ENCODE measurements at places on chromosomes 5 and 9.

DNA sequence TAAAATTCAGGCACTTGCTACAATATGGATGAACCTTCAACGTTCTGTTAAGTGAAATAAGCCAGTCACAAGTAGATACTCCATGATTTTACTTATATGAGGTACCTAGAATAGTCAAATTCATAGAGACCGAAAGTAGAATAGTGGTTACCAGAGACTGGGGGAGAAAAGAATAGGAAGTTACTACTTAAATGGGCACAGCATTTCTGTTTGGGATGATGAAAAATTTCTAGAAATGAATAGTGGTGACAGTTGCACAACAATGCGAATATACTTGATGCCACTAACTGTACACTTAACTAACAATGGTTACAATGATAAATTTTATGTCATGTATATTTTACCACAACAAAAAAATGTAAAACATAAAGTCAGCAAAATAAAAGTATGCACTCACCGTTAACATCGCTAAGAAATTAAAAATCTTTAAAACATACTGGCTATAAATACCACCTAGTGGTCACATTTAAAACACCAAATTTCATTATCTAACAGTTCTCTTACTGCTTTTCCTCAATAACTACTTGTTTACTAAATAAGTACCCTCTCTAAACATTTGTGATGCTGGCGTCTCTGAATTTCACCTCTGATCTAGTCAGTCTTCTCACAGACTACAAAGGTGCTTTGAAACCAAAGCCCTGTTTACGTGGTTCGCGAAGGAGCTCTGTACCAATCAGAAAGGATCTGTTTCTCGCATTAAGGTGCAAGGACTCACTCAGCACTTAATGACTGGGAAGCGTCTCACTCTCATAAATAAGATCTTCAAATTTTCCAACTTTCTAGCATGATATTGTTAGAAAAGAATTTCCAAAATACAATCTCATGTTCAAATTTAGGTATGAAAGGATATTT, 22.7 kb downstream of the KIF3A start:
- DNase-seq: no peak

GRCh38 chr9:97398999-97399758, 12.7 kb upstream of the TDRD7 start:
- DNase-seq: peak; percentile 57

DNA sequence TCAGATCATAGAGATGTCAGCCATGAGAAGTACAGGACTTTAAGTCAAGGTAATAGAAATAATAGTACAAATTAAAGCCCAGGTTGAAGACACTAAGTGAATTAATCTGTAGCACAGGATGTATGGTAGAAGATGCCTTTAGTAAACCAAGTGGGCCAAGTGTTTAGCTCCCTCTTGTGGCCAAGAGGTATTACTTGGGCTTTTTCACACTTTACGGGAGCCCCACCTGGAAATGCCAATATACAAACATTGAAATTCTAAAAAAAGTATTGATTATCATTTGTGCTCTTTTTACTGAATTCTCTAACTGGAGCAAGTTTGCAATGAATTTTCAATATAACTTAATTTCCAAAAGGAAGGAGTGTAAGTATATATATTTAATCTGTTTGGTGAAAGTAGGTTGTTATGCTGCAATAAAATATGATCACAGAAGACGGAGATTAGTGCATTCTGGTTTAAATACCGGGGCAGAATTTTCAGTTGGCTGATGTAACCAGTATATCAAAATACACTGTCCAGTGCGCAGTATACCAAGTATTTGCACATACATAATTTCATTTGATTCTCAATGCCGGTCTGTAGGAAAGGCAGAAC, 84.7 kb downstream of the PARP8 start:
- DNase-seq: no peak

GRCh38 chr9:89528131-89528530, 30.2 kb upstream of the SEMA4D start:
- DNase-seq: no peak

- no peak for DNase-seq
Observed at GRCh38 chr5:60494144-60494543, 205.8 kb downstream of the DEPDC1B start.

DNA sequence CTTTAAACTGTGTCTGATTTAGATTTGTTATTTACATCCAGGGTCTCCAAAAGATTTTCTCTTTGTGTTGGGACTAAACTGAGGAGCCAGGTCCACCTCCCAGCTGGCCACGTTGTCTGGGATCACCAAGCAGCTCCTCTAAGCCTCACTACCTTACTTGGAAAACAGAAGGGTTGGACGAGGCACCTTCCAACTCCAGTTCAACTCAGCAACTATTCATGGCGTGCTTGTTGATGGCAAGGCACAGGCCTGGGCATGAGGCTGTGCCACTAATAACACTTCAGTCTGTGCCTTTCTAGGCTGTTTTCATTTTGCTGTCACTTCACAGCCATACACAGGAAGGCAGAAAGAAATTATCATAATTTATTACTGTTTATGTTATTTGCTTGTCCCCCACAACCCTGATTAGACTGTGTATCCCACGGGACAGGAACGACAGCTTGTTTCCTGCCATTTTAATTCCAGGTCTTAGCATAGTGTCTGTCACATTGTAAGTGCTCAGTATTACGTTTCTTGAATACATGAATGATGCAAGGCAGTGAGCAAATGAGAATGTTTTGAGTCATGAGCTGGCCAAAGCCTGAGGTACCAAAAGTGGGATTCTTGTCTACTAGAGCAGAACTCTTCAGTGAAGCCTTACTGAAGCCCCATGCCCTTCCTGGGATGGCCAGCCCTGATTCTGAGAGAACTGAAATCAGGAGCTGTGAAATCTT, 125.8 kb downstream of the GALNT10 start:
- no peak for DNase-seq

GRCh38 chr5:135694906-135695305, 116.1 kb upstream of the CXCL14 start:
- no peak for DNase-seq

DNA sequence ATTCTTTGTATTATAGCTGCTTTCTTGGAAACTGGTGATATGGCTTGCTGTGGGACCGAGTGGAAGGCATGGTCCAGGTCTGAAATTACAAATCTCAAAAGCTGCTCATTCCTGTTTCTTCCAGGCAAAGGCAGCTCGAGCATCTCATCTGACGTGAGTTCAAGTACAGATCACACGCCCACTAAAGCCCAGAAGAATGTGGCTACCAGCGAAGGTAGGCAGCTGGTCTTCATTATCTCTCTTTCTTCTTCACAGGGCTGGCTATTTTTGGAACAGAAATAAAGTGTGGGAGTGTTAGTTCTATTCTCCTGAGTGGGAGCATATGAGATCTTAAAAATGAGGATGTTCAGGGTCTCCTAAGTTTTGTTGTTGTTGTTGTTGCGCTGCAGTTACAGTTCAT, 115.9 kb downstream of the FBXL7 start:
- no peak for DNase-seq

DNA sequence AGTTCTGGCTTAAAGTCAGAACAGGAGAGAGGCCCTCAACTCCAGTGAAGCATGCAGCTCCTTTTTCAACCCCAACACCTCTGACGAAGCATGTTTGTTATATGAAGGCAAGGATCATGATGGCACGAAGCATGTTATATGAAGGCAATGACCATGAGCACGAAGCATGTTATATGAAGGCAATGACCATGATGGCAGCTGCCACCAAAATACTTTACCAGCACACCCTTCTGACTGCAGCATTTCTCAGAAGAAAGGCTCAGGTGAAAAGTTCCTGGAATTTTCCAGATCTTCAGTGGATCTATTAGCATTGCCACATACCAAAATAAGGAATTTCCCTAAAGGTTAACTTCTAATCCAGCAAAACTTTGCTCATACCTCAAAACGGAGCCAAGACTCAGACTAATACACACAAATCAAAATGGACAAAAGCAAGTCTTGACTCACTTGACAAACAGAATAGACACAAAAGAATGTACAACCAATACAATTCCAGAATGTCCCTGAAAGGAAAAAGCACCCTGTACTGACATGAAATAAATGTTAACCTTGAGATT, 217.4 kb downstream of the FANCC start:
- no peak for DNase-seq

GRCh38 chr5:171330021-171330420, 21.0 kb downstream of the TLX3 start:
- no peak for DNase-seq

GRCh38 chr5:94266170-94266569, 352.2 kb downstream of the KIAA0825 start:
- DNase-seq: no peak

GRCh38 chr9:133487331-133487725, 8.4 kb upstream of the SLC2A6 start:
- DNase-seq: no peak

DNA sequence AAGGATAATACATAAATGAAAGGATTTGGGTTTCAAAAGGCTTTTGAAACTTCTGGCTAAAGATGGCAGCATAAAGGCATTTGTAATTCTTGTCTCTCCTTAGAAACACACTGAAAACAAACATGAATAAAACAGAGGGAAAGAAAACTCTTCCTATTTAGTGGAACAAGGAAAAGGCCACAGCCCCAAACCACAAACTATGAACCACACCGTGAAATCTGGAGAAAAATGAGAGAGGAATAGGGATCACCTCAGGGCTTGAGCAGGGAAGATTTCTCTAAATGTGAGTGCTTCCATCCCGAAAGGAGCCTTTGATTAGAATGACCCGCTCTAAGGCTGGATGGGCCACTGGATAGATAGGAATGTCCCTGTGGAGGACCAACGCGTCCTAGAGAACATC, 119.6 kb downstream of the SEC61B start:
- DNase-seq: no peak

GRCh38 chr5:116507051-116507537, 67.5 kb downstream of the SEMA6A start:
- DNase-seq: no peak

DNA sequence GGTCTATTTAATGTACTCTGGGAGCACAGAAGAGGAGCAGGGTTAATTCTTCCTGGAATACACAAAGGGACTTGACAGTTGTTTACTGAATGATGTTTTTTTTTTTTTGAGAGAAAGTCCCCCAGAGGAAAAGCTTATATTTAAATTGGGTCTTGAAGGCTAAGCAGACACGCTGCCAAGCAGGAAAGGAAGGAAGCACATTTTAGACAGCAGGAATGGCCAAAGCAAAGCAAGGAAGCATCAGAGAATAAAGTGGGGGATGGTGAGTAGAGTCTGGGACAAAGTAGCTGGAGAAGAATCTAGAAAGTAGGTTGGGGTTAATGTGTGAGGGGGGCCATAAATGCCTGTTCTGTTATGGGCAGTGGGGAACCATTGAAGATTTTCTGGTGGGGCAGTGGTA, 21.5 kb downstream of the ZNF346 start:
- no peak for DNase-seq

DNA sequence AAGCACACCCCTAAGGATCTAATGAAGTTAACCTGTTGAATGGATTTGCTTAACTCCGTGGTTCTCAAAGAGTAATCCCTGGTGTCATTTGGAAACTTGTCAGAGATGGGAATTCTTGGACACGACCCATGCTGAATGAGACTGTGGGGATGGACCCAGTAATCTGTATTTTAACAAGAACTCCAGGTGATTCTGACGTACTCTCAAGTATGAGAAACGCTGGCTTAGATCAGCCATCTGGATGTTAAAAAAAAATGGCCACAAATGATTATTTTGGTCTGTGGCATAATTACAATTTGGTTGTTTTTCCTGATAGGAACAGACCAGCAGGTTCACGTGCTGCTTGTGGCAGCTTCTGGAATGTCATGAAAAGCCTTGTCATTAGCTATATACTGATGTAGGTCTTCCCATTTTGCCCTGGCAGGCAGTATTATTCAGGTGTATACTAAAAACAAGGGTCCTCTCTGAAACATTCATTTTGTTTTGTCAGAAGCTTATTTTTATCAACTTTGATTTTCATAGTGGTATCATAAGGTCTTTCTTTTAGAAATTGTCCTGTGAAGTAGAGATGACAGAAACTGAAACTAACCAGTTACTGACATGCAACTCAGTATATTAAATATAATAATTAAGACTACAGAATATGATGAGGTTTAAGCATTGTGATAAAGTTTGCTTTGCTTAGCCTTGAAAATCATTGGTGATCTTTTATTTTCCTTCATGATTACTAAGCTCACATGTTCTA, 15.4 kb downstream of the CPEB4 start:
- DNase-seq: no peak

GRCh38 chr5:169904508-169904907, 75.8 kb downstream of the INSYN2B start:
- no peak for DNase-seq

DNA sequence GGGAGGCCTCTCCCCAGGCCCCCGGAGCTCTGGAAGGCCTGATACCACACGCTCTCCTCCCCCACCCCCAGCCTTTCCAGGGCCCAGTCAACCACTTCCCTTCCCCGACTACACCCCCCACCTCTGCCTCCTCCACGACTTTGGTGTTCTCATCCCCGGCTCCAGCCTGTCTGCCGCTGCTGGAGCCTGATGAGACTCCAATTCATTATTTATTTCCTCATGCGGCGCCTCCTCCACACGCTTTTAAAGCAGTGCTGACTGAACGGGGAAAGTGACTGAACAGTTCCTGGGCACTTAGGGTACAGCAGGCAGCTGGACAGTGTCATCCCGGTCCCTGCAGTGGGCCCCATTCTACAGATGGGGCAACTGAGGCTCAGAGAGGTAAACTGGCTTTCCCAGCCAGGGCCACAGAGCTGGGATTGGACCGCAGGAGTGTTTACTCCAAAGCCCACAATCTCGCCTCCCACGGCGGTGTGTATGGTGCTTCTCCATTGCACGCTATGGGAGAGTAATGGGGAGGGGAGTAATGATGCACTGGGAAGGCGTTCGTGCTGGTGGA, 15.9 kb upstream of the RPL26L1 start:
- DNase-seq: no peak

- no peak for DNase-seq
Observed at GRCh38 chr5:36373527-36374086, 71.9 kb upstream of the RANBP3L start.

GRCh38 chr9:136264031-136264430, 18.4 kb upstream of the QSOX2 start:
- DNase-seq: no peak

DNA sequence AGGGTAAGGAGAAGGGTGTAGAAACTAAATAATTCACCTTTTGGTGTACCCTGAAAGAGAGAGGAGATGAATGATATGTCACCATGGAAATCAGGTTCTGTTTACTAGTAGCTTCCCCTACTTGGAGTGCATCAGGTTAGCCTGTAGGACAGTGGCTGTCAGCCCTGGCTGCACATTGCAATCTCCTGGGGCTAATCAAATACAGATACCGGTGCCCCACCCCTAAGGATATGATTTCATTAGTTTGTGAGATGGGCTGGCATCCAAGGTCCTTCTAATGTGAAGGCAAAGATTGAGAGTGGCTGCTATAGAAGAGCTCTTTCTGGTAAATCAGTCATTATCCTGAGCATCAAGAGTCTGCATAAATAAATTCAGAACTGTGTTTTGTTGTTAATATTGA, 47.2 kb downstream of the INSYN2B start:
- no peak for DNase-seq

DNA sequence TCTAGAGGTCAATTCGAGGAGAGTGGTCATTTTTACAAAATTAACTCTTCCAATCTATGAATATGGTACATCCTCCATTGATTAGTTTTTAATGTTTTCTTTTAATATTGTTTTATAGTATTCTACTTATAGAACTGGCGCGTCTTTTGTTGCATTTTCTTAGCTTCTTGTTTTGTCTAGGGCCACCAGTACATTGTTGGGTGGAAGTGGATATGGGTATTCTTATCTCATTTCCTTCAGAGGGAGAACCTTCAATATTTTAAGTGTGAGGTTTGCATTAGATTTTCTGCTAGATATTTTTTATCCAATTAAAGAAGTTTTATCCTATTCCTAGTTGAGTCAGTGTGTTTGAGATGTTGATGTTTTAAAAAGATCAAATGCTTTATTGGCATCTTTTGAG, 69.8 kb downstream of the RPS23 start:
- no peak for DNase-seq

GRCh38 chr9:135905380-135906258, 1.7 kb downstream of the CAMSAP1 start:
- peak; percentile 82 for DNase-seq
